Tibial nerve (tissue), 4 donors: ENCODE measurements at places on chromosomes 7 and 10. TPM values are rescaled to one million over a fixed set of nuclear protein-coding genes. Genes with fewer than 3 reads are reported as not detected.

- no peak for DNase-seq
These were observed 8.5 kb downstream of the TPST1 start for GRCh38 chr7:66213637-66214036.

COBL gene
- 18.1 TPM for total RNA-seq

NKX1-2 gene
- not detected for total RNA-seq

- no peak for DNase-seq
These were observed 3.3 kb upstream of the SEPHS1 start for GRCh38 chr10:13351340-13351915.

DNA sequence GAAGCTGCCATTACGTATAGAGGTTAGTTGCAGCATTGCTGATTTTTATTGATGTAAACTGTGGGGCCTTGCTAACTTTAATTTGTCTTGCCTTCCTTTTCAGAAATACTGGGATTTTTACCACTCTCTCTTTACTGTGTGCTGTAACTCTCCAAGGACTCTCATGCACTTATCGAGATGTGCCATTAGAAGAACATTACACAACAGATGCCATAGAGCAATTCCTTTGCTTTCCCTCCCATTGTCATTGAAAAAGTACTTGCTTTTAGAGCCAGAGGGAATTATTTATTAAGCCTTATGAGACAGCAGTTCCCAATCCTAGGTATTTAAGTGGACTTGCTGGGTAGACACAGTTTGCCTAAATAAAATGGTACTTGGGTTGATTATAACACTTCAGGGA lies 51.7 kb downstream of the ASB4 start:
- DNase-seq, result no peak

CRTAC1 gene
- 35.1 TPM for total RNA-seq

GRCh38 chr10:56679578-56679977 lies 318.5 kb upstream of the ZWINT start:
- no peak for DNase-seq

CSGALNACT2 gene
- total RNA-seq, result 43.3 TPM

- no peak for DNase-seq
These were observed 12.0 kb downstream of the INPP5F start for GRCh38 chr10:119737823-119738222.

DNA sequence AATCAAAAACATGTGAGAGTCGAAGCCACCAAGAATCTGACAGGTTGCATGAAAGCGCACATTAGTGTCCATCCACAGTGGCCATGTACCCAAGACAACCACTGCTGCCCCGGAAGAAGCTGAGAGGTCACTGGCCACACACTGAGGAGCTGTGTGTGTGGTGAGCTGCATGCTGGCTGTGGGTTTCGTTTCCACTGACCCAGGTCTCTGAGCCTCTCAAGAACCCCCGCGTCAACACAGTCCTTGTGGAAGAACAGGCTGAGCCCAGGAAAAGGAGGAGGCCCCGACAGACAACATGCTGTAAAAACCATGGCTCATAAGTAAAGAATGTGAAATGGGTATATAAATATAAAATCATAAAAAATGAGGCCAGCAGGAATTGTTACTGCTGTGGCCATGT lies 8.2 kb downstream of the VIPR2 start:
- DNase-seq, result no peak

GRCh38 chr7:44958645-44959344 lies 20.0 kb downstream of the MYO1G start:
- no peak for DNase-seq

DNA sequence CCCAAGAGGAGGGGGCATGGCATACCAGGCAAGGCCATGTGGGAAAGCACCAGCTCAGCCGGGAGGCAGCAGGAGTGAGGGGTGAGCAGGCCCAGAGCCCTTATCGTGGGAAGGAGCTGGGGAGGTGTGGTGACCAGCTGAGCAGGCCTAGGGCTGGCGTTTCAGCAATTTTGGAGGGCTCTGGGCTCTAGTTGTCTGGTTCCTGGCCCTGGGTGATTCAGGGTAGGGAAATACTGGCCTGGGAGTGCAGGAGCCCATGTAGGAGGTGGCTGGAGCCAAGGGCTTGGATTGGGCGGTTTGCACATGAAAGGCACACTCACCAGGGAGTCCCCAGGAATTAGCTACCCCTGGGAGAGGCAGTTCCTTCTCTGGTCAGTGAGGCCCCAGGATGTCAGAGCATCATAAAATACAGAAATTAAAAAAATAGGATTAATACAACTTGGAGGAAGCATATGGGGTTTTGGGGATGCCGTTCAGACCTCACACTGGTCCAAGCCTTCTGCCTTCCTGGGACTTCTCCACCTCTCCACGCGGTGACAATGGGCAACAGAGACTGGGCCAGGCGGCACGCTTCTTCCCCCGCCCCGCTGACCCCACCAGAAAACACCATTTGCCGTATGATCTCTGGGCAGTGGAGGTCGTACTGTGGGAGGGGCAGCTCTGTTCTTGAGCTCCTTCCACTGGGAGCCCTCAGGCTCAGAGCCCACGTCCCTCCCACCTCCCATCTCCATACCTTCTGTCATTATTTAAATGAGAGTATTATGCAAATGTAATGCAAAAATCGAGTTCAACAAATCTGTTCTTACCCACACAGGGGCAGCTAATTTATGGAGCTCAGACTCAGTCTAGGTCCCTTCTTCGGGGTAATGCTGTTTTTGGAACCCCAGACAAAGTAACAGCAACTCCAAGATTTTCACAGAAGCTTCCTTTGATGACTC lies 133.0 kb upstream of the FAM20C start:
- DNase-seq, result no peak

DNA sequence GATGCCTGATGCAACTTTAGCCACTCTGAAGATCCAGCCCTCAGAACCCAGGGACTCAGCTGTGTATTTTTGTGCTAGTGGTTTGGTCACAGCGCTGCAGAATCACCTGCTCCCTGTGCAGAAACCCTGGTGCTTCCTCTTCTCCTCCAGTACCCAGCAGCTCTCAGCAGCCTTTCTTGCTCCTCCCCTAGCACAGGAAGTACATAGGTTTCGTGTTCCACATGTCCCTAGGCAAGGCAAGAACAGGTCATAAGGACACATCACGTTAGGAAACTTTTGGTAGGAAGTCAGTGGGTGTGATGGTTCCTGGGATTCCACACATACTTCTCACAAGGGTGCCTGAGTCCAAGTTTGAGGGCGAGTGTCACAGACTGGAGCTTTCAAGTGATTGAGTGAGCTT lies 167.9 kb upstream of the PRSS1 start:
- no peak for DNase-seq

GRCh38 chr7:158957921-158958491 lies 101.6 kb downstream of the DYNC2I1 start:
- no peak for DNase-seq

PCLO gene
- total RNA-seq, result under 0.01 TPM

GRCh38 chr7:30082686-30083085 lies 52.1 kb upstream of the MTURN start:
- no peak for DNase-seq

KAZALD1 gene
- total RNA-seq, result 13.5 TPM
